Thoracic aorta (tissue), 2 donors: ENCODE measurements at places on chromosomes 6 and 20. TPM values are rescaled to one million over a fixed set of nuclear protein-coding genes. Genes with fewer than 3 reads are reported as not detected.

ASIP gene
- total RNA-seq: not detected

WFDC2 gene
- not detected for total RNA-seq

LCA5 gene
- total RNA-seq: 4.6 TPM

STAU1 gene
- 94.2 TPM for total RNA-seq

SLC22A16 gene
- not detected for total RNA-seq

DEFB116 gene
- total RNA-seq: not detected

C20orf144 gene
- not detected for total RNA-seq

BMP7 gene
- total RNA-seq: not detected

- no peak for DNase-seq
These were observed 27.4 kb upstream of the SIM1 start for GRCh38 chr6:100491952-100492670.

- DNase-seq: no peak
These were observed 6.1 kb downstream of the JAG1 start for GRCh38 chr20:10667560-10668167.

- DNase-seq: no peak
These were observed 99.5 kb upstream of the SIRPG start for GRCh38 chr20:1757072-1757471.

GRCh38 chr6:143953922-143954321 is 54.1 kb downstream of the PLAGL1 start:
- DNase-seq: no peak

GRCh38 chr20:40702504-40702903 is 13.5 kb upstream of the MAFB start:
- no peak for DNase-seq

DNA sequence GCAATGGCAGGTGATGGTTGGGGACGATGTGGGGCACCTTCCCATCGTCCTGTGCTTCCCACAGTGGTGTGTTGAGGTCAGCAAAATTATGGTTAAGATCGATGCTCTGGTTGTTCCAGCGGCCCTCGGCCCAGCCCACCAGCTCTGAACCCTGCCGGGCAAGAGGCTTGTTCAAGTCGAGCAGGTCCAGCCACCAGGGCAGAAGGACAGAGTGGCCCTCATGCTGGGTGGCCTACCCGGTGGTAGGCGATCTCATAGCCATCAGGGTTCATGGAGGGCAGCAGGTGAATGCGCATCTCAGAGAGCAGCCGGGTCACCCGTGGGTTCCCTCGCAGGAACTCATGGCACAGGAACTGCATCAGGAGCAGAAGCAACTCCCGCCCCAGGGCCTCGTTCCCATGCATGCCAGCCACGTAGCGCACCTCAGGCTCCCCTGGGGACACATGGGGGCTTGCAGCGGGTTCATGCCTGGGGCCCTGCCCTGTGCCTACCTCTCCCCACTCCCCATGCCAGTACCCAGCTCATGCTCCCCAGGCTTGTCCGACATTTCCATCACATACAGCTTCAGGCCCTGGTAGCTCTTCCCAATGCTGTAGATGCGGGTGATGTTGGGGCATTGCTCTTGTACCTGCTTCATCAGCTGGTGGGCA is 4.3 kb downstream of the CPXM1 start:
- no peak for DNase-seq

GRCh38 chr6:139654888-139655782 is 280.7 kb upstream of the CITED2 start:
- DNase-seq: no peak

GRCh38 chr20:63255931-63256704 is 1.9 kb upstream of the NKAIN4 start:
- DNase-seq: no peak

- no peak for DNase-seq
These were observed 191.8 kb upstream of the MAN1A1 start for GRCh38 chr6:119541132-119541905.

- no peak for DNase-seq
These were observed 239.5 kb downstream of the TFAP2A start for GRCh38 chr6:10175362-10175761.

DNA sequence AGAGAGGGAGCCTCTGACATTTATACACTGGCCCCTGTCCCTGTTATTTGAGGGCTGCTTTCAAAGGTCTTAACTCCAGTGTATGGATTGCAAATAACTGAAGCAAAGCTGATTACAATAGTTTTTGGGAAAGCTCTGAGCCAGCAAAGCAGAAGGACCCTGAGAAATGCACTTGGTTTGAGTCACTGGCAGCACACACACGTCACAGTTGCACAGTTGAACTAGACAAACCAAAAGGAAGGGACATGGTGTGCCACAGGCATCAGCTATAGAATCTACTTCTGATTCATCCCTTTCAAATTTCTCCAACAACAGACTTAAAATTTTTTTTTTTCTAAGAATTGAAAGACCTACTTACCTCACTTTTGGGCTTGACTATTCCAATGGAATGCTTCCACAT is 56.4 kb downstream of the SNRNP48 start:
- no peak for DNase-seq

DNA sequence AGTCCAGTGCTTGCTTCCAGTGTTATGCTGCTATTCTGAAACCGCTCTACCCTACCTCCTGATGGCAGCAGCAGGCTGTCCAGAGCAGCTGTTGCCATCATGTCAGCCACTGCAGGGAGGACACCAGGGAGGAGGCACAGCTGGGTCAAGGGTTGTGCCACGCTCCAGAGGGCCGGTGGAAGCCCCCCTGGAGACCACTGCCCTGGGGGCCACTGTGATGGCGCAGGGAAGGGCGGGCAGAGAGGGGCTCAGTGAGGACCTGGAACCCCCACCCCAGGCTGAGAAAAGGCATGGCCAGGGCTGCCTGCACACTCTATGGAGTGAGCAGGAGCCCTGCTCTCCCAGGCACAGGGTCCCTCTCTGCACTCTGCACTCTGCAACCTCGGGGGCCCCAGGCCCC is 271.3 kb upstream of the BTBD3 start:
- no peak for DNase-seq

DNA sequence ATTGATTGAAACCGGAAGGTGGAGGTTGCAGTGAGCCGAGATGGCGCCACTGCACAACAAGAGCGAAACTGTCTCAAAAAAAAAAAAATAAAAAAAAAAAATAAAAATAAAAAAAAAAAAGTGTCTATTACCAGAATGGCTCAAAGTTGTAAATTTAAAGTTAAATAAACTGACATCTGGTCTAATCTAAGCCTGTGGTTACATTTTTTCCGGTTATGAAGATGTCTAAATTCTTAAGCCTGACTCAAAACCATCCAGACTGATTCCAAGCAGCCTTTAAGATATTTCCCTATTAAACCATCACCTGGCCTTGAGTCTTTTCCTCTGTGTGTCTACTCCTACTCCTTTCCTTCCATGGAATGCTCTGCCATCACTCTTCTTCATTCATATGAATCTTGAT is 371.7 kb upstream of the RUNX2 start:
- DNase-seq: no peak

DNA sequence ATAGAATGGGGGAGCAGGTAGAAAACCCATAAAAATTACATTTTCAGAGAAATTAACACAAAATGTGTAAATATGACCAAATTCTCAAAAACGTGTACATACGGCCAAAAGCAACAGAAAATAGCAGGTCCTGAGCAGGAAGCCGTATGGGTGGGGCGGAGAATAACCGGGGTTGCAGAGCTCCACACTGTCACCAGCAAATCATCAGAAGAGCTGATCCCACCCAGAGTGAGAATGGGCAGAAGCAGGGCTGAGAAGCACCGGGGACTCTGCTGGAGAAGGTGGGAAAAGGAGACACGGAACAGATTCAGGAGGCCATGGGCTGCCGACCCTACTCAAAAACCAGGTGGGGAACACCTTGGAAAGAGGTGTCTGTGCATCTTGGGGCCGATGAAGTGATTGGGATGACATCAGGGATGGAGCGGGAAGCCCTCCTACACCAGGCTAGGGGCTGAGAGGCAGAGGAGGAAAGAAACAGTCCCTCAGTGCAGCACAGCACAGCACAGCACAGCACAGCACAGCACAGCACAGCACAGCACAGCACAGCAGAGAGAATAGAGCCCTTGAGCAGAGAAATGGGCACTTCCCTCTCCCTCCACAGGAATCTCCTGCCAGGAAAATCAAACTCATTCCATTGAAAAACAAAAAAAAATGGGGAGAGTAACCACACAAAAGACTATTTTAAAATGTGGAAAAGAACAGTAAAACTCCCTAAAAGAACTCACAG is 22.3 kb downstream of the STX7 start:
- no peak for DNase-seq
